ENCODE measurements at places on chromosomes 12 and 14.

- no peak overlapping the region for H3K27ac ChIP-seq
- no peaks in the 10 kb centered on the region for H3K27me3 ChIP-seq
- H3K4me3 ChIP-seq: no peak overlapping the region
- H3K4me1 ChIP-seq: no peaks in the 10 kb centered on the region
- DNase-seq: peak; percentile 84
Measured at GRCh38 chr12:18250313-18250916, 10.9 kb upstream of the PIK3C2G start.

DNA sequence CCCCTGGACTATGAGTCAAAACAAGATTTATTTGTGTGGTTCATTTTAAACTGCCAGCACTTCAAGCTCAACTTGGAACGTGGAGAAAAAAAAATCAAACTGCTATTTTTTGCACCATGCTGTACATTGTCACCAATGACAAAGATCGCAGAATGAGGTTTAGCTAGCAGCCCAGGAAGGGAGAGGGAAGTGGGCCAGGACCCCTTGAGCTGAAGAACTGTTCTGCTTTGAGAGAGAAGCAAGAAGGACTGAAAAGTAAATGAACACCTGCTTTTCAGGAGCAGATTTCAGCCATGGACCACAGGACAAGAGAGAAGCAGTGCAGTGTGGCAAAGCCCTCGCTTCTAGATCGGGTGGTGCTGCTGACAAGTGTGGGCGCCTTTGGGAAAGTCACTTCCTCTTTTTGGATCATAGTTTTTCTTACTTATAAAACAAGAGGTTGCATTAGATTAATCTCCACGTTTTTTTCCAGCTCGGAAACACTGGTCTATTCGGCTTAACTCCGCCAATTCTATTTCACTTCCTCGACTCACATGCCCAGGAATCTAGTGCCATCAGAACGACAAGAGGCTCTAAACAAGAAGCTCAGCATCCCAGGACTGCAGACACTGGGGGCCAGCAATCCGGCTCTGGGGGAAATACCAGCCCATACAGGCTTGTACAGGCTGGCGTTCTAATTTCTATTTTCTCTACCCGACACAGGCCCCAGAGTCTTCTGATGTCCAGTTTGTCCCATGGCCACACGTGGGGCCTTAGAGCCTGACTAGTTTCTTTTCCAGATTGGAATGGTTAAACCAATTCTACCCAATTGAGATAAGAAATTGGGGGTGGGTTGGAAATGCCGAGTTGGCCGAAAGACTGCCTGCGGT is 129.9 kb downstream of the CRACR2A start:
- H3K27me3 ChIP-seq: no peaks in the 10 kb centered on the region
- no peak overlapping the region for H3K4me3 ChIP-seq
- no peak for DNase-seq
- no peaks in the 10 kb centered on the region for H3K36me3 ChIP-seq
- H3K4me1 ChIP-seq: no peaks in the 10 kb centered on the region
- H3K27ac ChIP-seq: no peak overlapping the region

DNA sequence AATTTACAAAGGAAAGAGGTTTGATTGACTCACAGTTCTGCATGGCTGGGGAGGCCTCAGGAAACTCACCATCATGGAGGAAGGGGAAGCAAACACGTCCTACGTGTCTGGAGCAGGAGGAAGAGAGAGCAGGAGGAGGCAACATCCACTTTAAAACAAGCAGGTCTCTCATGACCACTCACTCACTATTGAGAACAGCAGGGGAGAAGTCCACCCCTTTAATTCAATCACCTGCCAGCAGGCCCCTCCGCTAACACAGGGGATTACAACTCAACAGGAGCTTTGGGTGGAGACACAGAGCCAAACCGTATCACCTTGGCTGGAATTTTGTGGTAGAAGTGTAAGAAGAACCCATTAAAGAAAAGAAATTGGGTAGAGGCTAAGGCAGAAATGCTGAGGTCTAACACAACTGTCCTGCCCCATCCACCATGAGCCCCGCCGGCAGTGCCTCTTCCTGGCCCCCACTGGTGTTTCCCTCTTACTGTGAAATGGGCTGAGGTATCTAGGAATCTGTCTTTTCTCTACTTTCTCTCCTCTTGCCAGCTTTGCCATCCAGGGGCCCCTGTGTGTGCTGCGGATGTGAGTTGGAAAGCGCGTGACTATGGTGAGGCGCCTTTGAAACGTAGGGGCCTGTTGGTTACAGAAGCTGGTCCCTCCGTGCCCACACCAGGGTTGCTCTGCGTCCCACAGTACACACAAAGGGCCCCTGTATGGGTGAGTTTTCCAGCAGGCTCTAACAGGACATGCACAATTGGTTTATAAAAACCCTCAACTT is 108.0 kb upstream of the TMEM132D start:
- no peaks in the 10 kb centered on the region for H3K27me3 ChIP-seq
- H3K36me3 ChIP-seq: no peaks in the 10 kb centered on the region
- H3K4me1 ChIP-seq: no peaks in the 10 kb centered on the region

GRCh38 chr12:40238266-40238902 is 13.6 kb downstream of the LRRK2 start:
- DNase-seq: peak; percentile 18
- no peaks in the 10 kb centered on the region for H3K36me3 ChIP-seq
- no peak overlapping the region for H3K27ac ChIP-seq
- no peak overlapping the region for H3K4me3 ChIP-seq
- H3K4me1 ChIP-seq: peaks cover 20% of the 10 kb centered on the region

- peak overlapping the region; percentile 89 for H3K27ac ChIP-seq
- H3K4me3 ChIP-seq: no peak overlapping the region
Measured at GRCh38 chr12:75951399-75952278, 79.9 kb downstream of the PHLDA1 start.

GRCh38 chr14:97788364-97788763 is 991.2 kb downstream of the VRK1 start:
- no peaks in the 10 kb centered on the region for H3K36me3 ChIP-seq
- DNase-seq: no peak
- no peak overlapping the region for H3K4me3 ChIP-seq
- H3K27ac ChIP-seq: no peak overlapping the region

- no peaks in the 10 kb centered on the region for H3K27me3 ChIP-seq
- no peaks in the 10 kb centered on the region for H3K4me1 ChIP-seq
- no peak overlapping the region for H3K27ac ChIP-seq
- no peaks in the 10 kb centered on the region for H3K36me3 ChIP-seq
- H3K4me3 ChIP-seq: no peak overlapping the region
- DNase-seq: no peak
Measured at GRCh38 chr14:99174081-99174769, 97.8 kb downstream of the BCL11B start.

GRCh38 chr12:53612978-53613377 is 13.2 kb downstream of the ATF7 start:
- no peak overlapping the region for H3K4me3 ChIP-seq
- H3K36me3 ChIP-seq: no peaks in the 10 kb centered on the region
- DNase-seq: no peak
- peaks cover 14% of the 10 kb centered on the region for H3K4me1 ChIP-seq

- peak; percentile 3 for DNase-seq
- no peaks in the 10 kb centered on the region for H3K36me3 ChIP-seq
- H3K4me3 ChIP-seq: no peak overlapping the region
Measured at GRCh38 chr14:101757064-101757838, 4.3 kb upstream of the PPP2R5C start.

- H3K4me1 ChIP-seq: peaks cover 18% of the 10 kb centered on the region
- H3K36me3 ChIP-seq: no peaks in the 10 kb centered on the region
- H3K4me3 ChIP-seq: no peak overlapping the region
- H3K27ac ChIP-seq: no peak overlapping the region
- no peaks in the 10 kb centered on the region for H3K27me3 ChIP-seq
Measured at GRCh38 chr12:105264771-105265170, 28.8 kb upstream of the APPL2 start.

DNA sequence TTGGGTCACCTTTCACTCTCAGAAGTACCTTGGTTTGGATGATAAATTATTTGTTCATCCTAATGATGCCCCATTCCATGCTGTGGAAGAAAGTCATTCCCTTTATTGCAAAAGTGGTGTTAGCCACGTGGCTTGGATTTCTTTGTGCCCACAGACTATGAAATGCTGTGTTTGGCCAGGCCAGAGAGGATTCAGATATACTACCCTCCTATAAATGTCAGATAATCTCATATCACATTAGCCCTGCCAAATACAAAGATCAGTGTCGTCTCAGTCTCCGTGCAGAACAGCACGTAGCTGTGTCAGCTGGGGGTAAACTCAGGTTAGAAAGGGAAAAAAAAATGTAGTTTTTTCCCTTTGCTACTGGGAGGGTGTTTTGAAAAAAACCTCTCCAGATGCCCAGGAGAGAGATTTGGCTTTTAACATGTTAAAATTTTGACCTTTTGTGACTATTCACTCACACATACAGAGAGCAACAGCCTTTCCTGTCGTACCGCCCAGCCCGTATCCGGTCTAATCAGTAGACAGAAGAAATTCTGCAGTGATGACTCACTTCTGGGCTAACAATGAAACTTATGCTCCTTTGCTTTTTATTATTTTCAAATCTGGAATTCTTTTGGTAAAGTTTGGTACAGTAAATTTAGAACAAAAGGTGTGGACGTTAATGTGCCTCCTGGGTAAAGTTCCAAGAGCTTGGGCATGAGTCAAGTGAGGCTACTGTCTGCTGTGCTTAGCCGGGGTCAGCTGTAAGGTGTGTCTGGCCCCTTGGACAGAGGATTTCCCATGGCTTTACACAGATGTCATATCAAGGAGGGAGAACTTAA is 8.5 kb upstream of the PTPRB start:
- no peaks in the 10 kb centered on the region for H3K27me3 ChIP-seq
- H3K4me1 ChIP-seq: peaks cover 55% of the 10 kb centered on the region
- peak overlapping the region; percentile 52 for H3K4me3 ChIP-seq
- H3K36me3 ChIP-seq: no peaks in the 10 kb centered on the region
- peak overlapping the region; percentile 94 for H3K27ac ChIP-seq

DNA sequence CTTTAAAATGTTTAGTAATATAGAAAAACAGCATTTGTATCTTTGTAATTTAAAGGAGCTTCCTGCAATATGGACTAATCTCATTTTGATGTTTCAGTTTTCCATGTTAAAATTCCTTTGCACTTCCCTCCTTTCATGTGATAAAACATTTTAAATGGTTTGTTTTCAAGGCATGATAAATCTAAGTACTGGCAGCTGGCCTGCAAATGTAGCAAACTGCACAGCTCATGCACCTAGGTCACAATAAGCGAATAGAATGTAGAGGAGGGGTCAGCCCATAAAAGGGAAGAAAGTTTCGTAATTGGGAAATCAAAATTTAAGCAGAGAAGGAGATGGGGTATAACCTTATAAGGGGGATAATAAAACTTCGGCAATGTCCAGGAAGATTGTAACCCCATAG is 80.0 kb upstream of the KCNH3 start:
- no peaks in the 10 kb centered on the region for H3K4me1 ChIP-seq
- H3K36me3 ChIP-seq: no peaks in the 10 kb centered on the region
- H3K27me3 ChIP-seq: no peaks in the 10 kb centered on the region
- H3K27ac ChIP-seq: no peak overlapping the region

DNA sequence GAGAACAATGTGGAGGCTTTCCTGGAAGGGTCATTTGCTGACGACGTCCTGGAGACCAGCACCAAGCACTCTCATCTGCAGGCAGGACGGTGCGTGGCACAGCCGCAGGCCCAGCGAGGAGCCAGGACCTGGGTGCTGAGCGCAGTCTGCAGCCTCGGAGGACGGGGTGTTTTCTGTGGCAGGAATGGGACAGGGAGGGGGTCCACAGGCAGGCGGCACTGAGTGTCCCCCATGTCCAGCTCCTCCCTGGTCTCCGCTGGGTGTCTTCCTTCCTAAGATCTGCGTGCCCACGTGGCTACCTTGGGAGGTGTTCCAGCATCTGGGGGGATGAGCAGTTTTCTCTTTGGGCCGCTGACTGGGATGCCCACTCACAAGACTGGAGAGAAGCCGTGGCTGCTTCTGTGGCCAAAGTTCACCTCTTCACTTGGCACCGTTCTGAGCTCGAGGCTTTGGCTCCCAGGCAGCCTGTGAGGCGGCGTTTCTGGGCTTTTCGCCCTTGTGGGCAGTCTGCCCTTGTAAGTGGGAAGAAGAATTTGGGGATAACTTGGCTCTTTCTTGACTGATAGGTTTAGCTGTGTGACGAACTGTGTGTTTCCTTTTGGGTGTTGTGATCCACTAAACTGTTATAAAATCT is 72.2 kb downstream of the NOC4L start:
- no peaks in the 10 kb centered on the region for H3K36me3 ChIP-seq
- no peaks in the 10 kb centered on the region for H3K4me1 ChIP-seq
- DNase-seq: peak; percentile 27
- no peak overlapping the region for H3K27ac ChIP-seq
- H3K4me3 ChIP-seq: no peak overlapping the region

GRCh38 chr12:54970741-54971140 is 13.8 kb downstream of the TESPA1 start:
- DNase-seq: peak; percentile 16
- no peak overlapping the region for H3K27ac ChIP-seq
- peaks cover 36% of the 10 kb centered on the region for H3K27me3 ChIP-seq

GRCh38 chr14:59313144-59313651 is 124.7 kb downstream of the DAAM1 start:
- H3K27ac ChIP-seq: no peak overlapping the region
- H3K4me1 ChIP-seq: peaks cover 17% of the 10 kb centered on the region
- H3K27me3 ChIP-seq: no peaks in the 10 kb centered on the region
- H3K36me3 ChIP-seq: no peaks in the 10 kb centered on the region
- DNase-seq: no peak

DNA sequence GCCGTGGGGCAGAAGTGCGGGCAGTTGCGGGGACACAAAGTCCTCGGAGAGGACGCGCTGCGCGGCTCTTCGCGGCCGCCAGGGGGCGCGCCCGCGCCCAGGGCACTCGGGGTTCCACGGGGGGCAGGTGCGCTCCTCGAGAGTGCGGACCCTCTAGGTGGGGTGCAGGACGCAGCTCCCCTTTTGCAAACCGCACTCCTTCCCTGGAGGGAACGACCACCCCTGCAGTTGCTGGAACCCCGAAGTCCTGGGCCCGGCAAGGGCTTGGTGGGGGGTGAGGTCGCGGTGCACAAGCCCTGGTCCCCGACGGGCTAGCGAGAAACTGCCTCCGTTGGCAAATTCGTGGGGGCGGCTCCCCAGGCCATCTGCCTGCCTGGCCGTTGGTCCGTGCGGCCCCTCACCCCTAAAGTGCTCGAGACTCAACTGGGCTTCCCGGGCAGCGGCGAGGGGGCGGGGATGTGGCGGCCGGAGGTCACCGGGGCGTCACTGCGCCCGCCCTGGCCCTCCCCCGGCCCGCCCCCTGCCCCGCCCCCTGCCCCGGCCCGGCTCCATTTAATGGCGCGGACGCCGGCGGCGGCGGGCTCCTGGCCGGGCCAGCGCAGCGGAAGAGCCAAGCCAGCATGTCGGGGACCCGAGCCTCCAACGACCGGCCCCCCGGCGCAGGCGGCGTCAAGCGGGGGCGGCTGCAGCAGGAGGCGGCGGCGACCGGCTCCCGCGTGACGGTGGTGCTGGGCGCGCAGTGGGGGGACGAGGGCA is at the start of gene ADSS1:
Gene ADSS1 (plus strand): TSS at position 579 of the 756 bp plus-strand sequence. CDS start 42 bp downstream, at position 621.
- peaks cover 8% of the 10 kb centered on the region for H3K4me1 ChIP-seq
- H3K4me3 ChIP-seq: peak within 1 kb of the TSS; percentile 69
- peak; percentile 68 for DNase-seq
- no peak within 1 kb of the TSS for H3K27ac ChIP-seq
- no peaks in the 10 kb centered on the region for H3K36me3 ChIP-seq
